ENCODE measurements at places on chromosomes 6 and 20. TPM values are rescaled to one million over a fixed set of nuclear protein-coding genes. Genes with fewer than 3 reads are reported as not detected.

DNA sequence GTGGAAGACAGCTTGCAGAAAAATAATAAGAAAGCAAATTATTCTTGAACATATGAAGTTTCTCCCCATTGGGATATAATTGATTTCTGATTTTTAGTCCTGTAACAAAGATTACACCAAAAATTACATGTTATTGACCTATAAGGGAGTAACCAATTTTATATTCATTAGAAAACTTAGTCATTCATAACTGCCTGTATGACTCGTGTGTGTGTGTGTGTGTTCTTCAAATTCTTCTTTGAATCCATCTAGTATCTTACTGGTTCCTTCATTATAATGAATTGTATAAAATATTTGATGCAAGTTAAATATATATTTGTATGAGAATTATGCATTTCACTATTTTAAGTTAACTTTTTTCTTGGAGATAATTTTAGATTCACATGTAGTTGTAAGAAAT, 310.4 kb downstream of the HAO1 start:
- no peaks in the 10 kb centered on the region for H3K27me3 ChIP-seq
- no peaks in the 10 kb centered on the region for H3K4me1 ChIP-seq
- no peaks in the 10 kb centered on the region for H3K36me3 ChIP-seq
- H3K4me3 ChIP-seq, result no peak overlapping the region
- no peak overlapping the region for H3K27ac ChIP-seq

LIN28B gene
- 64.6 TPM for total RNA-seq

- no peak for DNase-seq
- no peak overlapping the region for H3K4me3 ChIP-seq
- no peaks in the 10 kb centered on the region for H3K4me1 ChIP-seq
- H3K36me3 ChIP-seq, result no peaks in the 10 kb centered on the region
- no peaks in the 10 kb centered on the region for H3K27me3 ChIP-seq
These were observed 59.8 kb downstream of the CDH4 start for GRCh38 chr20:61311656-61312387.

DNA sequence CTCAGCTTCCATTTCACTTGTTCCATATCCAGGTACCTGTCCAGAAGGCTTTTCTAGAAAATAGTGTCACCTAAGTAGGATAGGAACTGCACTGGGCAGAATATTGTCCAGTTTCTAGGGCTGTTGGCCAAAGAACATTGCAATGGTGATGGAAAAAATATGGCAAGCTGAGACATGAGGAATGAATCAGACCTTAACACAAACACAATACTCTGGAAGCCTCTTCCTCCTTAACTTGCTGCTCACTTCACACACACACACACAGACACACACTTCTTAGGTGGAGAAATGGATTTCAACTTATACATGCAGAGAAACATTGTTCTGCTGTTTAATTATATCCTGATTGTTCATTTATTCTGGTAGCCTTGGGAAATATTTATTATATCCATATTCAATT, 203.0 kb upstream of the RGS17 start:
- no peaks in the 10 kb centered on the region for H3K27me3 ChIP-seq
- no peak for DNase-seq
- H3K27ac ChIP-seq, result no peak overlapping the region

- DNase-seq, result no peak
- H3K27ac ChIP-seq, result no peak overlapping the region
- no peaks in the 10 kb centered on the region for H3K27me3 ChIP-seq
- H3K36me3 ChIP-seq, result no peaks in the 10 kb centered on the region
- no peaks in the 10 kb centered on the region for H3K4me1 ChIP-seq
These were observed 437.2 kb downstream of the BCKDHB start for GRCh38 chr6:80543598-80544222.

EYA2 gene
- total RNA-seq, result 20.5 TPM

ABHD16B gene
- not detected for total RNA-seq

DNA sequence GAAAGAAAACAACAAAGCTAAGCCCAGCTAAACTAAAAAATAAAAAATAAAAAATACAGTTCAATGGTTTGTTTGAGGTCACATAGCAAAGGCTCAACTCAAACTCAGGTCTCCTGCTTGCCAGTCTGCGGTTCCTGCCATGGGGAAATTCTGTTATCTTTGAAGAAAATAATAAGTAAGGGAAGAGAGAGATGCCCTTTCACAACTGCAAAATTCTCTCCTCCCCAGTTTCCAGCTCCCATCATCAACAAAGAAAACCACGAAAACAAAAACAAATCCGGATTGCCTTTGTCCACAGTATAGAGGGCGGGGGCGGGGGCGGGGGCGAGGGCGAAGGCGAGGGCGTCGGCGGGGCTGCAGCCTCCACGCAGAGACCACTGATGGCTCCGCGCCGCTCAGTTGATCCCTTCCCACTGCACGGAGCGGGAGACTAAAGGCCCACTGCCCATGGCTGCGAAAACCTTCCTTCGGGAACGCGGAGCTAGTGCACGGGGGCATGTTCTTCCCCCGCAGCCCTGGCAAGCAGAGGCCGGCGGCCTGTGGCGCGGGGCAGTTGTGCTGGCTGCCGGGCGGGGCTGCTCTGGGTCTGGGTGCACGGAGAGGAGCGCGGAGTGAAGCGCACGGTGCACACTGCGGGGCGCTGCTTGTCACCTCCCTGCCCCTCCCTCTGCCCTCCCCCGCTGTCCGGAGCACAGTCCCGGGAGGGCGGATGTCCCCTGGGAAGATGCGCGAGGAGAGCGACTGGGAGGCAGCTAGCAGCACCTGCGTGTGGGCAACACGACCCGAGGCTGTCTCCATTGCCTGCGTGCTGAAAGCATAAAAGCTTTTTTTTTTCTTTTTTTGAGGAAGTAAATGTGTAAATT, 54.1 kb upstream of the TPD52L1 start:
- DNase-seq, result peak; percentile 82
- no peaks in the 10 kb centered on the region for H3K36me3 ChIP-seq
- no peak overlapping the region for H3K27ac ChIP-seq
- peak overlapping the region; percentile 76 for H3K4me3 ChIP-seq
- H3K27me3 ChIP-seq, result peaks cover 18% of the 10 kb centered on the region
- H3K4me1 ChIP-seq, result no peaks in the 10 kb centered on the region

DNA sequence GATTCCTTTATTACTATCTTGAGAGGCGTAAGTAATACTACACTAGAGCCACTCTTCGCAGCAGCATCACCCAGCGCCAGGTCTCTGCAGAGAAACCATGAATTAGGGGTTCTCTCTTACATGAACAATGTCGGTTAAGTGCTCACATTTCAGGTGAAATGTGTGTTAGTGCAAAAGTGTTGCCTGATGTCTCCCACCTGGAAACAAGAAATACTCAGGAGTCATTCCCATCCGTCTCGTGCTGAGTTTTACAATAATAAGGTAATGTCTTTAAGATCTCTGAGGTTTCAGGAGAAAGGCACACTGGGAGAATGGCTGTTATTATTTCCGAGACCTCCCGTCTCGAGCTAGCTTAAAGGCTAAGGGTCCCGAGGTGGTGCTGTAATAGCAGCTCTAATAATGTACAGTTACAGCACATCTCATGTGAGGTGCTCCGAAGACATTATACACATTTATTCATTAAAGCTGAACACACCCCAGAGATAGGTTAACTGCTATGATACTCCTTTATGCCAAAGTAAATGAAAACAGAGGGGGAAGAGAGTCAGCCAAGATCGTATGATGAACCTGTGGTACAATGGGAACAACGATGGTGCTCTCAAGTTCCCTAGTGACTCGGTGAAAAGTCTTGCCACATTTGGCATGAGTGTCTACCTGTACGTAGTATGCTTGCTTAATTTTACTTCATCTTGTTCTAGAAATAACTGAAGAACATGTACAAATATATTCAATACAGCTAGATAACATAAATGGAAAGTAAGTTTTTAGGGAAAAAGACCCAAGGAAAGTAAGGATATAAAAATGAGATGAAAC, 458.3 kb upstream of the CITED2 start:
- no peak overlapping the region for H3K27ac ChIP-seq
- H3K4me1 ChIP-seq, result no peaks in the 10 kb centered on the region
- no peak for DNase-seq
- H3K4me3 ChIP-seq, result no peak overlapping the region
- H3K27me3 ChIP-seq, result no peaks in the 10 kb centered on the region

SLC4A11 gene
- 0.87 TPM for total RNA-seq

- peaks cover 3% of the 10 kb centered on the region for H3K4me1 ChIP-seq
- no peak overlapping the region for H3K4me3 ChIP-seq
- H3K36me3 ChIP-seq, result no peaks in the 10 kb centered on the region
- DNase-seq, result no peak
- no peak overlapping the region for H3K27ac ChIP-seq
These were observed 27.1 kb upstream of the ELOVL5 start for GRCh38 chr6:53375847-53376246.

SEMG1 gene
- total RNA-seq, result not detected

RAB44 gene
- total RNA-seq, result not detected

GRCh38 chr20:20712004-20712473, 405 bp downstream of the RALGAPA2 start:
- peak overlapping the region; percentile 89 for H3K27ac ChIP-seq
- no peak for DNase-seq
- no peaks in the 10 kb centered on the region for H3K27me3 ChIP-seq
- peaks cover 3% of the 10 kb centered on the region for H3K4me1 ChIP-seq
- peak overlapping the region; percentile 75 for H3K4me3 ChIP-seq

DNA sequence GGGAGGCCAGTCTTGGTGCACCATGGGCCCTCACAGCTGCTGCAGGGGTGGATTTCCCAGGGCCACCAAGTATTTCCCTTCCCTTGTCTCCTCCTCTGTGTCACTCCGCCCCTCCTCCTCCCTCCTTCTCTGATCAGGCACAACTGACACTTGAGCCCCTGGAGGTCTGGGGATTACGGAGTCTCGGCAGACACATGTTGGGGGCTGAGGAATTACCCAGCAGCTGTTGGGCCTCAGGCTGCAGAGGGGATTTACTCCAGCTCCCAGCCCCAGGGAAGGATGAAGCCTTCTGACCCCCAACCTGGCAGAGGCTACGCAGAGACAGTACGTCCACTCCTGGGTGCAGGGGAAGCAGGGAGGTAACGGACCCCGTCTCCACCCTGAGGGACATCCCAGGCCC, 420.5 kb upstream of the SULF2 start:
- H3K36me3 ChIP-seq, result no peaks in the 10 kb centered on the region
- no peak overlapping the region for H3K27ac ChIP-seq
- peak; percentile 67 for DNase-seq
- H3K4me3 ChIP-seq, result no peak overlapping the region
- H3K27me3 ChIP-seq, result no peaks in the 10 kb centered on the region

GRCh38 chr20:50273601-50274491, 83.2 kb downstream of the CEBPB start:
- no peaks in the 10 kb centered on the region for H3K4me1 ChIP-seq
- no peaks in the 10 kb centered on the region for H3K36me3 ChIP-seq
- no peak for DNase-seq
- no peak overlapping the region for H3K27ac ChIP-seq
- no peak overlapping the region for H3K4me3 ChIP-seq

- no peak overlapping the region for H3K4me3 ChIP-seq
- no peak for DNase-seq
- no peaks in the 10 kb centered on the region for H3K27me3 ChIP-seq
- H3K36me3 ChIP-seq, result no peaks in the 10 kb centered on the region
These were observed 387.9 kb downstream of the ADGRB3 start for GRCh38 chr6:69022993-69023392.

- H3K4me1 ChIP-seq, result no peaks in the 10 kb centered on the region
- DNase-seq, result no peak
- H3K27me3 ChIP-seq, result no peaks in the 10 kb centered on the region
- no peak overlapping the region for H3K27ac ChIP-seq
These were observed 55.1 kb downstream of the IRF4 start for GRCh38 chr6:446418-447366.

DNA sequence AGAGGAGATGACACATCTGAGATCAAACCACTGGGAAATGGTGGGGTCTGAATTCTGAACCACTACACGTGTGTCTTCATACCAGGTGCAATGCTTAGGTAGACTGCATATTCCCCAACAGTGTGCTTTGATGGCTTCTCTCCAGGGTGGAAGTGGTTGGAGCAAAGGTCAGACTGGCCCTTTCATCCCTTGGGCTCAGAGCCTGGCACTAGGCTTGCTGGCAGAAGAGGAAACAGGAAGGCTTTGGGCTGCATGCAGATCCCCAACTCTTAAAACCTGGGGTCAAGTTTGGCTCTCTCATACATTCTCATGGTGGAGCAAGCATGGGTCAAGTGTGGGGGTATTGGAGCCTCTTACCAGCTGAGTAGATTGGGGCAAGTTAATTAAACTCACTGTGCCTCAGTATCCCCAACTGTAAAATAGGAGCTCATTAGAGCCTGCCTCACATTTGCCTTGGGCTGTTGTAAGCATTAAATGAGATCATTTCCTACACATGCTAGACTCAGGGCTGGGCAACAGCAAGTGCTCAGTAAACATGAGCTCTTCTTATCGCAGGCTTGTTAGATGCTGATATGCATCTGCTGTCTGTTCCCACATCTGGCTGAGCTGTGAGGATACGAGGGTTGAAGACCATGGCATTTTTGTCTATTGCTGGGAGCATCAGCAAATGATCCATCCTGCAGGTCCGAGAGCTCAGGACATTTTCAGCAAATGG, 51.6 kb upstream of the FAM83D start:
- no peak for DNase-seq
- no peak overlapping the region for H3K4me3 ChIP-seq
- H3K27me3 ChIP-seq, result no peaks in the 10 kb centered on the region
- no peak overlapping the region for H3K27ac ChIP-seq
- peaks cover 4% of the 10 kb centered on the region for H3K4me1 ChIP-seq

ZC3H12D gene
- total RNA-seq, result 0.20 TPM

CYP39A1 gene
- total RNA-seq, result 1.1 TPM

KCNG1 gene
- total RNA-seq, result 126 TPM

VWA7 gene
- 0.29 TPM for total RNA-seq

GHRH gene
- not detected for total RNA-seq

GRCh38 chr6:3312604-3313231, 54.0 kb downstream of the PSMG4 start:
- H3K36me3 ChIP-seq, result no peaks in the 10 kb centered on the region
- peak; percentile 35 for DNase-seq
- H3K4me1 ChIP-seq, result peaks cover 4% of the 10 kb centered on the region
- no peak overlapping the region for H3K4me3 ChIP-seq
- H3K27ac ChIP-seq, result no peak overlapping the region

DNA sequence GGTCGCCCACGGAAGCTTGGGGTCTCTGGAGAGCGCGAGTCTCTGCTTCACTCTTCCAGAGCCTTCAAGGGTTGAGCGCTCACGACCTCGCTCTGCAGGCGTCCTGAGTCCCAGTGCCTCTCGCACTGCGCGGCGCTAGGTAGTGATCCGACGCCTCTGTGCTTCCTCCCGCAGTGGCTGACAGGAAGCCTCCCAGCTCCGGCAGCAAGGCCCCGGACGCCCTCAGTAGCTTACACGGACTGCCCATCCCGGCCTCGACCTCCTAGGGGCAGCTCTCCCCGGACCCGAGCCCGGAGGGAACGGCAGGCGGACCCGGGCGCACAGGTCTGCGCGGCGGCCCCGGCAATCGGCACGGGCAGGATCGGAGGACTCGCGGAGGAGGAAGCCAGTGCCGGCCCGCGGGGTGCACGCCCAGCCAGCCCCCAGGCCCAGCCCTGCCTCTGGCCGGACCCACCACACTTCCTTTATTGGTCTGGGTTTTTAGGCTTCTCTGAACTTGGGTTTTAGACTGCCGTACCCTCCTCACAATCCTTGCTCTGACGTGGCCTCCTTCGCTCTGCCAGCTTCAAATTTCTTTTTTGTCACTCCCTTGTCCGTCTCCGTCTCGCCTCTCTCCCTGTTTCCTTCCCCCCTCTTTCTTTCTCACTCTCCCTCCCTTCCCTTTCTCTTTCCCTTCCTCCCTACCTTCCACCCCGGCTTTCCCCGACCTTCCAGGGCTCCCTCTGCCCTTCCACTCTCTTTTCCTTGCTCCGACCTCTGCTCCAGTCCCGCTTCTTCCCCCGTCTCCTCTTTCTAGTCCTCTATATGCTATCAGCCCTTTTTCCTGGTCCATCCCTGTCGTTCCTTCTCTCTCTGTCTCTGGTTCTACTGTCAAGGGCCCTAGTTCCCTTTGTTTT, 9.1 kb downstream of the PAX1 start:
- no peaks in the 10 kb centered on the region for H3K4me1 ChIP-seq
- H3K27me3 ChIP-seq, result peaks cover 100% of the 10 kb centered on the region
- H3K27ac ChIP-seq, result no peak overlapping the region

Data from endodermal cell (in vitro differentiated cells).